ENCODE measurements at places on chromosomes 7 and 10.

GRCh38 chr7:14054125-14054524, 64.7 kb upstream of the ETV1 start:
- DNase-seq = no peak

GRCh38 chr7:130231792-130232191, 24.1 kb downstream of the SSMEM1 start:
- no peak for DNase-seq

DNA sequence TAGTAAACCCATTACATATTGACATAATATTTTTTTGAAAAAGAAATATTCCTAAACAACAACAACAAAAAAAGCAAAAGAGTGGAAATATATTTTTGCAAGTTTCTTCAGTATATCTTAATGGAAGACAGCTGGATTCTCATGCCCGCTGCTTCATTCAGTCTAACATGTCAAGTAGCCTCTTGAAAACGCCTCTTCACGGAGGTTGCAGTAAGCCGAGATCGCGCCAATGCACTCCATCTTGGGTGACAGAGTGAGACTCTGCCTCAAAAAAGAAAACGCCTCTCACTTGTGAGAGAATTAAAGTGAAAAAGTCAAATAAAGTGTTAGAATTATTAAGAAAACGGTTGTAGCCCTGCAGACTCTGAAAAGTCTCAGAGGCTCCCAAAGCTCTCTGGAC, 1.3 kb downstream of the CUTC start:
- DNase-seq = peak; percentile 15

DNA sequence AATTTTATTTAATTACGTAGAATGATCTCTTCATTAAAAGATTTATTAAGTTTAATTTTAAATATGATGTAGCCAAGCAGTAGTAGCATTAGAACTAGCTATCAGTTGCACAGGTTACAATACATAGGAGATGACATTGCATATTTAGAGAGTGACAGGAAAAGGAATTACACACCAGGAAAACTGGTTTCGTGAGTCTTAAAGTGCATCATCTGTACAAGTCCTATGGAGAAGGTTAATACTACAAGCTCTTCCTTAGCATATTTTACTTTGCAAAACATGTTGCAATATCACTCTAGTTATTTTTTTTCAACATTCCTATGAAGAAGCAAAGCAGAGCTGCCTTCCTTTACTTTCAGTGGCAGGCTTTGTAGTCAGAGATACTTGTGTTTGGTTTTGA, 20.2 kb upstream of the SEM1 start:
- no peak for DNase-seq

GRCh38 chr7:13990319-13990983, 985 bp upstream of the ETV1 start:
- peak; percentile 50 for DNase-seq

DNA sequence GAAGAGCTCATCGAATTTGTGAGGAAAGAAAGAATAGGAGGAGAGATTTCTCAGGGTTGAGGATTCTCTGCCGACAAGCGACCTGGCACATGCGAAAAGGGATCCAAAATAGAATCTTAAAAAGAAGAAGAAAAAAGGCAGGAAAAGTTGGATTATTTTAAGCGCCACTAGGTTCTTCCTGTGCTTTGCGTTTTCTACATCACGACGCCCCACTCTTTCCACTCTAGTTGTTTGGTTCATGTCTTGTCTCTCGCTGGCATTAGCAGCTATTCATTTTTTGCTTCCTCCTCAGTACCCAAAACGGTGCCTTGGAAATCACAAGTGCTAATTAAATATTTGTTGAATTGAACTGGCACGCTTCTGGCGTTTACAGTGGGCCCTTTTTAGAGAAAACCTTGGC, 674 bp upstream of the FRA10AC1 start:
- DNase-seq = no peak

GRCh38 chr10:46301721-46302479, 15.1 kb downstream of the ANTXRL start:
- no peak for DNase-seq

DNA sequence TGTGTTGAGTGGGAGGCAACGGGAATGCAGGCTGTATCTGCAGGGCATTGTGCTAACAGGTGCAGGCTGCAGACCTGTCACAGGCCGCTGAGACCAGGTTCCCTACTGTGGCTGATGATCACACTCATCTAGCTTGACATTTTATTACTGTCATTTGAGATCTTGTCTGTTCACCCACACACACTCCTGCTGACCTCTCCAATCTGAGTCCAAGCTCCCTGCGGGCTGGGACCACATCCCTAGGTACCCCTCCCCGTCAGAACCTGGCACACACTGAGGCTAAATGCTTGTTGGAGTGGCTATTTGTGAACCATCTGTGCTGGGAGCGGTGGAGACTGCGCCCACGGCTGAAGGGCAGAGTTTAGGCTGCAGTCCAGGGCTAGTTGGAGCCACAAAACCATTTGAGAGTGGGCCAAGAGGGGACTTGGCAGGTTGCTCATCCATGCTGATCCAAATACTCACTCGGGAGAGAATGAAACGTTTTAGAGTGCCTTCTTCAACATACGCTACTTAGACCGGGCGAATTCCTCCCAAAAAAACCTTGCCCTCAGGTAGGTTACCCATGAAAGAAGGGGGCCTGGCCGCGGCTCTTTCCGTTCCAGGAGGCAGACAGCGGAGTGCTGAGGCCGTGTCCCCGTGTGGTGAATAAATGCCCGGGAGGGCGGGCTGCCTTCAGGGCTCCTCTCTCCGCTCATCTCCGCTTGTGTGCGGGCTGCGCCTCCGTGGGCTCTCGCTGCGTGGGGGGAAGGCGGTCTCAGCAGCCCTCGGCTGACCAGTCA, 164.4 kb downstream of the RGS10 start:
- DNase-seq = no peak

DNA sequence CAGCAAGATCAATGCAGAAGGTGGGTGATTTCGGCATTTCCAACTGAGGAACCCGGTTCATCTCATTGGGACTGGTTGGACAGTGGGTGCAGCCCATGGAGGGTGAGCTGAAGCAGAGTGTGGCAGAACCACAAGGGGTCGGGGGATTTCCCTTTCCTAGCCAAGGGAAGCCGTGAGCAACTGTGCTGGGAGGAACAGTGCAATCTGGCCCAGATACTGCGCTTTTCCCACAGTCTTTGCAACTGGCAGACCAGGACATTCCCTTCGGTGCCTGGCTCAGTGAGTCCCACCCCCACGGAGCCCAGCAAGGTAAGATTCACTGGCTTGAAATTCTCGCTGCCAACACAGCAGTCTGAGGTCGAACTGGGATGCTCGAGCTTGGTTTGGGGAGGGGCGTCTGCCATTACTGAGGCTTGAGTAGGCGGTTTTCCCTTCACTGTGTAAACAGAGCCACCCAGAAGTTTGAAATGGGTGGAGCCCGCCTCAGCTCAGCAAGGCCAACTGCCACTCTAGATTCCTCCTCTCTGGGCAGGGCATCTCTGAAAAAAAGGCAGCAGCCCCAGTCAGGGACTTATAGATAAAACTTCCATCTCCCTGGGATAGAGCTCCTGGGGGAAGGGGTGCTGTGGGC, 58.6 kb upstream of the SLC26A5 start:
- no peak for DNase-seq

DNA sequence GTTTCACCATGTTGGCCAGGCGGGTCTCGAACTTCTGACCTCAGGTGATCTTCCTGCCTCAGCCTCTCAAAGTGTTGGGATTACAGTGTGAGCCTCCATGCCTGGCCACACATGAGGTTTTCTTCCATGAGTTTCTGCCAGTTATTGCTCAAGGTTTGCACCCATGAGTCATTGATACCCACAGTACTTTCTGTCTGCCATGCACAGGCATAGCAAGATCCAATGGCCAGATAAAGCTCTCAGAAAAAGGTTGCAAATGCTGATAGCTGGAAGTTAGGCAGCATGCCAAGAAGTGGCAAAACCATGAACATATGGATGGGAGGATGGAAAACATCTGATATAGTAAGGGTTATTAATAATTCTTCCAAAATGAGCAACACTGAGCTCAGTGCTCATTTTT, 298.7 kb upstream of the NRG3 start:
- no peak for DNase-seq

GRCh38 chr10:130371666-130372065, 235.5 kb downstream of the GLRX3 start:
- no peak for DNase-seq

- no peak for DNase-seq
Observed at GRCh38 chr10:61901829-61902444, 438 bp downstream of the ARID5B start.

DNA sequence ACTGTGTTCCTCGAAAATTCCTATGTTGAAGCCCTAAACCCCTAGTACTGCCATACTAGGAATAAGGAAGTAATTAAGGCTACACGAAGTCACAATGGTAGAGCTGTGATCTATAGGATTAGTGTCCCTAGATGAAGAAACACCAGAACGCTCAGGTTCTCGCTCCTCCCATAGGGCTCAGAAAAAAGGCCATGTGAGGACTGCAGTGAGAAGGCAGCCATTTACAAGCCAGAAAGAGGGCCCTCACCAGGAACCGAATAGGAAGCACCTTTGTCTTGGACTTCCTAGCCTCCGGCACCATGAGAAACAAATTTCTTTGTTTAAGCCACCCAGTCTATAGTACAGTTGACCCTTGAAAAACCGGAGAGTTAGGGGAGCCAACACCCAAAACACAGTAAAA, 46.2 kb downstream of the CACUL1 start:
- DNase-seq = no peak

GRCh38 chr7:46619723-46620310, 698.7 kb upstream of the IGFBP3 start:
- no peak for DNase-seq

DNA sequence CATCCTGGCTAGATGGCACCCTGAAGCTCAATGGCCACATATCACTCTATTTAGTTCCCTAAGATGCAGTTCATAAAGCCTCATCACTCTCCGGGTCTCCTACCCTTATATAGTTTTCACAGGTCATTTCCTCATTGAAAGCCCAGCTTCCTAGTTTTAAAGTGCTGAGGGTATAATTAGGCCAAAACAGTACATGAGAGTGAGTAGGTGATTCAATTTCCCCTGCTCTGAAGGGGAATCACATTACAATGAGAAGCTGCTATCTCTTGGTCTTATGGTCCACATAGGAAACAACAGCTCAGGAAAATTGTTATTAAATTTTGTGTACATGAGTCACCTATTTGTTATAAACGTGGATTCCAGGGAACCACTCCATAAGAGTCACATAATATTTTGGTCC, 162.0 kb downstream of the SEMA3E start:
- no peak for DNase-seq

DNA sequence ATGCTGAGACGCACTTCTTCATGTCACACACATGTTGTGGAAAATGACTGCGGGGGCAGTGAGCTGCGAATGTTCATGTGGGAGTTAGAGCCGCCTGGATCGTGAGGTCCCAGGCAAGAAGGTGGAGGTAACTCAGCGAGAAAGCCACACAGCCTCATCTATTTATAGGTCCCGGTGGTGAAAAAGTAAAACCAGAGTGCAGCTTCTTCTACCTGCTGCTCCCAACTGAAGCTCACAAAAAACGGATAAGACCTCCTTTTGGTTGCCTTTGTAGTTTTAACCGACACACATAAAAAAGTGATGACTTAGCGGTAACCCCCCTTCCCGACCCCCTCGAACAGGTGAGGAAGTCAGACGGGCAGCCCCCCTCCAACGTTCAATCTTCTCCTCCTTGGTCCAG, 276.9 kb downstream of the GATA3 start:
- peak; percentile 61 for DNase-seq

GRCh38 chr10:77592510-77592909, 45.1 kb downstream of the KCNMA1 start:
- no peak for DNase-seq

GRCh38 chr10:110681023-110681681, 37.0 kb downstream of the RBM20 start:
- peak; percentile 16 for DNase-seq

- DNase-seq = no peak
Observed at GRCh38 chr7:16492513-16493062, 27.1 kb upstream of the SOSTDC1 start.

- no peak for DNase-seq
Observed at GRCh38 chr7:102300643-102301221, 14.1 kb downstream of the SH2B2 start.

GRCh38 chr7:135933509-135934188, 43.5 kb downstream of the MTPN start:
- no peak for DNase-seq

DNA sequence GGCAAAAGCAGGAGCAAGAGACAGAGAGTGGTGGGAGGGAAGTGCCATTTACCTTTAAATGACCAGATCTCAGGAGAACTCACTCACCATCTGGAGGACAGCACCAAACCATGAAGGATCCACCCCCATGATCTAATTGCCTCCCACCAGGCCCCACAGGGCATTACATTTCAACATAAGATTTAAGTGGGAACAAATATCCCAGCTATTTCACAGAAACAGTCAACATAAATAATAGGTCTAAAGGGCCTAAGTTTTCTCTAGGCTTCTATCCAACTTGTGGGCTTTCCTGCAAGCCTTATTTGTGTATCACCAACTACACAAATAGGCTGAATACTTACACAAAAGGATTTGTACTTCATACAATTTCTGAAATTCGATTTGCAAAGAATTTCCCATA, 196.8 kb upstream of the POT1 start:
- DNase-seq = no peak

DNA sequence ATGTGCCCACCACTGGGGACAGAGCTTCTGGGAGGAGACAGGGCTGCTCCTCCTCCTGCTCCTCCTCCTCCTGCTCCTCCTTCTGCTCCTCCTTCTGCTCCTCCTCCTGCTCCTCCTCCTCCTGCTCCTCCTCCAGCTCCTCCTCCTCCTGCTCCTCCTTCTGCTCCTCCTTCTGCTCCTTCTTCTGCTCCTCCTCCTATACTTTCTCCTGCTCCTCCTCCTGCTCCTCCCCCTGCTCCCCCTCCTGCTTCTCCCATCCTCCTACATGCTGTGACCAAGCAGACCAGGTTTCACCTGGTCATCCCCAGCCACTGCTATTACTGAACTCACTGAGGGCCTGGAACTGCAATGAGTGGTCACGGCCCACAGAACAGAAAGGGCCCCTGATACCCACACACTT, 154.0 kb upstream of the PPP2R2D start:
- no peak for DNase-seq

GRCh38 chr7:129989466-129989865, 36.7 kb upstream of the UBE2H start:
- peak; percentile 9 for DNase-seq

- DNase-seq = no peak
Observed at GRCh38 chr7:41917-42565, 150.3 kb upstream of the FAM20C start.

- no peak for DNase-seq
Observed at GRCh38 chr7:26186364-26187311, 13.9 kb downstream of the HNRNPA2B1 start.

DNA sequence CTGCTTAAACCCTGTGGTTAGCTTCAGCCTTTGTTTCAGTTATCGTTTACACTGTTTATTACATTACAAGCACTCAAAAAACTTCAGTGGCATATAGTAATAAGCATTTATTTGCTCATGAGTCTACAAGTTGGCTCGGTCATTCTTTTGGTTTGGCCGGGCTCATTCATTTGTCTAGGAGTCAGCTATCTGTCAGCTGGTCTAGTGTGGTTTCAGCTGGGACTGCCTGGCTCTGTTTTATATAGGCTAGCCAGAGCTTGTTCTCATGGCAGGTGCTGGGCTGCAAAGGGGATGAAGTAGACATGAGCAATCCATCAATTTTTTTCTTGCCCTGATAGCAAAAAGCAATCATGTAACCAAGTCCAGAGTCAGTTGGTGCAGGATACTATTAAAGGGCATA, 103.6 kb downstream of the MKLN1 start:
- DNase-seq = no peak

- DNase-seq = no peak
Observed at GRCh38 chr7:143444063-143444782, 970 bp downstream of the TAS2R60 start.

GRCh38 chr7:33762151-33762910, 143.0 kb upstream of the BMPER start:
- DNase-seq = no peak
